Spinal cord (tissue), 10 donors: ENCODE measurements at places on chromosomes 2 and 18.

GRCh38 chr2:38863061-38863695 lies 12.6 kb downstream of the DHX57 start:
- DNase-seq = no peak

DNA sequence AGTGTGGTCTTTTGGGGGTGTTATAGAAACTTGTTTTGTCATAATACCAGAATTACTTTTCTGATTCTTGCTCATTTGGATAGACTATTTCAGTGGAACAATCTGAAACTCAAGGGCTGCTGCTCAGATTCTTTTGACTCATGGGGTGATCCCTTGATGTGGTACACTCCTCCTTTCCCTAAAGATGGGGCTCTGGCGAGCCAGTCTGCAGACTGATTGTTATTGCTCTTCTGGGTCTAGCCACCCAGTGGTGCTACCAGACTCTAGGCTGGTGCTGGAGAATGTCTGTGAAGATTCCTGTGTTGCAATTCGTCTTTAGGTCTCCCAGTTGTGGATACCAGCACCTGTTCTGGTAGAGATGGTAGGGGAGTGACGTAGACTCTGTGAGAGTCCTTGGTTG lies 4.2 kb upstream of the MARS2 start:
- DNase-seq = no peak

DNA sequence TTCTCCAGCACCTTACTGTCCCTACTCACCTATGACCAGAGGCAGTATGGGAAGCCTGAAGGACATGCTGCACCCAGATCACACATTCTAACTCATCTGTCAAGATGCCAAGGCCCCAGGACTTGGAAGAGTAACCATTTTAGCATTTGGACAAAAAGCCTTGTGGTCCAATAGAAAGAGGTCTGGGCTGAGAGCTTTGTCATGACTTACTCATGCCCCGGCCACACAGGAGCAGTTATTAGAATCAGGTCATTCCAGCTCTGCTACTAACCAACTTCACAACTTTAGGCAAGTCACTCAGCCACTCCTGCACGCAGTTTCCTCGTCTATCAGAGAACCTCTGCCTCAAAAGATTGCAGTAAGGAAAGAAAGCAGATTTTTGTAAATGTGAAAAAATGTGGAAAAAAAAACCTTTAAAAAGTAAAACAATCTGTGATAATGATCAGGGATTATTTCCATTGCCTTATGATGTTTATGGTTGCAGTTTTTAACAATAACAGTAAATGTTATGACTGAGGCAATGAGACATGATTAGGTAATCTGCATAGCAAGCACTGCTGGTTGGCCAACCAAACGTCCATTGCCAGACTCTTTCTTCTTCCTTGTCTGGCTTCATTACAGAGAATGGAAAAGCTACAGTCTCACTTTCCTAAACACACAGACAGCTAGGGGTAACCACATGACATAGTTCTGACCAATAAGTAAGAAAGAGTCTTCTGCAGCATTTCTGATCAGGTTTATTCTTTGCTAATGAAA lies 255.4 kb upstream of the CHAC2 start:
- DNase-seq = peak; percentile 48

GRCh38 chr18:45139478-45139877 lies 458.8 kb downstream of the SETBP1 start:
- DNase-seq = no peak

GRCh38 chr2:211437396-211437795 lies 881.0 kb downstream of the CPS1 start:
- no peak for DNase-seq

GRCh38 chr18:8708670-8709069 lies 3.3 kb downstream of the MTCL1 start:
- no peak for DNase-seq

GRCh38 chr18:49227441-49228165 lies 232.8 kb downstream of the DYM start:
- DNase-seq = no peak

GRCh38 chr2:119025762-119026351 lies 83.9 kb downstream of the MARCO start:
- DNase-seq = no peak

DNA sequence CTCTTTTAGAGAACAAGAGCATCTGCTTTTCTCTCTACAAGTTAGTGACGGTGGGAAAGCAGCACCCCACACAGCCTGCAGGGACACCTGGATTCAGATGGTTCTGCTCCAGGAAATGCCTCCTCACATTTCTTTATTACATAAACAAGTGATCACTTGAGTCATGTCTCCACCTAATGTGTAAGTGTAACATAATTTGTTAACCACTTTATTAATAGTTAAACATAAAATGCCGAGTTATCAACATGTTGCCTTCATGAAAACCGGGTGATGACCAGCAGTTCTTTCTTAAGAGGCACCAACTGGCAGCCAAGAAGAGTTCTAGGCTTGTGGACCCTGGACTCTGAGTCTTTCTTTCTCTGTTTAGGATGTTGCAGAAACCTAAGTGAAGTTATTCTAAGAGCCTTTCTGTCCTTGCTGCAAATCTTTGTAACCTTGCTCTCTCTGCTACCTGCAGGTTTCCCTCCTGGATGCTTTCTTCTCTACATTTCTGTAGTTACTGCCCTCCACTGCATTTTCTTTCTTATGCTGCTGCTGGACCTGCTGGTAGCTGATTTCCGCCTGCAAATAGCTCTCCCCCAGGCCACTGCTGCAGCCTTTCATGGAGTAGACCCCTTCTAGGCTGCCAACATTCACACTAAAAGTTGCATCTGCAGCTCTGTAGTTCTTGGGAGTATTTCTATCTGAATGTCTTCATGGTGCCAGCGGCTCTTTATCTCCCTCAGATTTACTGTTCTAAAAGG lies 24.3 kb downstream of the UPP2 start:
- DNase-seq = no peak
